ENCODE measurements at places on chromosomes 7 and 10.
A peak's percentile ranks its signal among the peaks of the same experiment; 100 is the strongest.

GRCh38 chr7:55026086-55026790, 7.4 kb downstream of the EGFR start:
- peak; percentile 75 for DNase-seq

DNA sequence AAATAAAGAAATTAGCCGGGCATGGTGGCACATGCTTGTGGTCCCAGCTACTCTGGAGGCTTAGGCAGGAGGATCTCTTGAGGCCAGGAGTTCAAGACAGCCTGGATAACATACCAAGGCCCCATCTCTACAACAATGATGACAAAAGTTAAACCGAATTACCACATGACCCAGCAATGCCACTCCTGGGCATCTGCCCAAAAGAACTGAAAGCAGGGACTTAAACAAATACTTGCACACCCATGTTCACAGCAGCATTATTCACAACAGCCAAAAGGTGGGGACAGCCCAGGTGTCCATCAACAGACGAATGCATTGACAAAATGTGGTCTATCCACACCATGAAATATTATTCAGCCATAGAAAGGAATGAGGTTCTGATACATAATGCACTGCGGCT, 83.9 kb downstream of the HIP1 start:
- DNase-seq: no peak

- DNase-seq: no peak
Observed at GRCh38 chr7:132368246-132368900, 207.9 kb downstream of the PLXNA4 start.

GRCh38 chr7:57868771-57869483, 418.9 kb downstream of the ZNF716 start:
- no peak for DNase-seq

GRCh38 chr10:49172061-49172776, 16.0 kb downstream of the TMEM273 start:
- DNase-seq: no peak

DNA sequence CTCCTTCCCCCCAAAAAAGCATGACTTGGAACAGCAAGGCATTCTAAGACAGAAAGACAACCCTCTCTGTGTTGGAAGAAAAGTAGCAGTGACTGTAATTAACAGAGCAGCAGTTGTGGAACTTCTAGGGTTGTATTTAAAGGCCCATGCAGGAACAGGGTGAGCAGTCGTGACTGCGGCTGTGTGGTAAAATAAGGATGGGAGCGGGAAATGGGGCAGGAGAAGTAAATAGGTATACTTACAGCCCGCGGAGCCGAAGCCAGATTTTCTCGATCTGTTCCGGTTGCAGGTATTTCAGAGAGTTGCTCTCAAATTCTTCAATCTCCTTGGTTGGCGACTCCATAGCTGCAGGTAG, 179 bp downstream of the PDE1C start:
- DNase-seq: no peak

- peak; percentile 34 for DNase-seq
Observed at GRCh38 chr10:71216751-71217265, 4.4 kb downstream of the UNC5B start.

- DNase-seq: no peak
Observed at GRCh38 chr7:17140406-17140805, 158.0 kb upstream of the AHR start.

DNA sequence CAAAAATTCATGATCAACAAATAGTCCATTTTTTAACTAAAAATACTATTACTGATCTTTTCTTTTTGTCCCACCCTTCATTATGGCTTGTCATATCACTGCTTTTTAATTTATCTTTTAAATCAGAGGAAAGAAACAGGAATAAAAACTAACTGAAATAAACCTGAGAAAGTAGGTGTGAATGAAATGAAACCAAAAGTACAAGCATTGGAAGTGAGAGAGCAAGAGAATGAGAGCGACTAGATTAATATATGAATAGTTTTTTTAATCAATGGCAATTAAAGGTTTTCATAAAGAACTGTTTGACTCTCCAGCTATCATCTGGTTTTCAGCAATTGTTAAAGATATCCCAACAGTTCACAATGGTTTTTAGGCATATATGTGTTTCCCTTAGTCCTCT, 137.8 kb downstream of the SPAG6 start:
- no peak for DNase-seq

GRCh38 chr7:159158125-159158887, 13.6 kb upstream of the VIPR2 start:
- DNase-seq: no peak

DNA sequence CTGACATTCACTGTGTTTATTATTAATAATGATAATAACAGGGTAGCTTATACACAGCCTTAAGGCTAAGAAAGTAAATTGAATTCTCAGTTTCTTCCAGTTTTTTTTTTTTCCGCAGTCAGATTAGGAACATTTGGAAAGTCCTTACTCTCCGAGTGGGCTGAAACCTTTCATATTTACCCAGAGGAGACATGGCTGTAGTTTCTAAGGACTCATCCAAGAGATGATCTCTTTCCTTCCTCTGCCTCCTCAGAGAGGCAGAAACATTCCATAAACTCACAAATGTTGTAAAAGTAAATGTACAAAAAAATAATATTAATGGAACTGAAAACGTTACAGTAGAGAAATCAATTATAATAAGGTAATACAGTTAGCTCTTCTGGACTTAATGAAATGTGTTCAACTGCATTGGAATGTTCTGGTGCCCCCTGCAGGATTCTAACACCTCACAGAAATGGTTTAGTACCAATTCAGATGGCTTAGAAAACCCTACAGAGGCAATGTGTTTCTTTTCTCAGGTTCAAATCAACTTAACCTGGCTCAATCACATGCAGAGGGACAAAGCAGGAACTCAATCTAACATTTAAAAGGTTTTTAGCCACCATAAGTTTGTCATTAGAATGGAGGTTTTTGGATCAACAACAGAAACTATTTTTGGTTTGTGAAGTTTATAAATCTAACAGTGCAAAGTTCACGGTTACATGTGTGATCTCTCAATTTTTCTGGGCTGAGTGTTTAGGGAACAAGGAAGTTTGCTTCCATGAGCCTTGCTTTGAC, 71.7 kb downstream of the ICA1 start:
- DNase-seq: peak; percentile 47

GRCh38 chr10:25177754-25178135, 2.9 kb downstream of the GPR158 start:
- no peak for DNase-seq

GRCh38 chr10:26781797-26782196, 79.0 kb downstream of the ABI1 start:
- peak; percentile 33 for DNase-seq

- DNase-seq: no peak
Observed at GRCh38 chr10:26384600-26384999, 53.5 kb upstream of the APBB1IP start.

DNA sequence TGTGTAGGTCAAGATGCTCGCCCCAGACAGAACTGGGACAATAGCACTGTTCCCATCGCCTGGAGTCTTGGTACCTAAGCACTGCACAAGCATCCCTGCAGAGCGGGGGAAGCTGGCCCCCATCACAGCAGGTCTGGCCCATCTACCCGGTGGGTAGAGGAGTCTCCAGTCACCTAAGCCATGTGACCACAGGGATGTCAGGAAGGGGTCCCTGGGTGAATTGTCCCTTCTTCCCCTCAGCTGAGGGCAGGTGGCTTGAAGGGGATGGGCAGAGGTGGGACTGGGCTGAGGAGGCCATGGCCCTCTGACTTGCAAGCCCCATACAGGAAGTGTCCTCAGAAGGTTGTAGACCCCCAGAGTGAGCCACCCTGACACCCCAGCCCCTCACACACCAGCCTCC, 39.7 kb downstream of the FRMPD2 start:
- DNase-seq: no peak

GRCh38 chr10:131833446-131834080, 67.2 kb upstream of the PPP2R2D start:
- DNase-seq: no peak

- DNase-seq: no peak
Observed at GRCh38 chr10:11204351-11204942, 186.8 kb downstream of the CELF2 start.

DNA sequence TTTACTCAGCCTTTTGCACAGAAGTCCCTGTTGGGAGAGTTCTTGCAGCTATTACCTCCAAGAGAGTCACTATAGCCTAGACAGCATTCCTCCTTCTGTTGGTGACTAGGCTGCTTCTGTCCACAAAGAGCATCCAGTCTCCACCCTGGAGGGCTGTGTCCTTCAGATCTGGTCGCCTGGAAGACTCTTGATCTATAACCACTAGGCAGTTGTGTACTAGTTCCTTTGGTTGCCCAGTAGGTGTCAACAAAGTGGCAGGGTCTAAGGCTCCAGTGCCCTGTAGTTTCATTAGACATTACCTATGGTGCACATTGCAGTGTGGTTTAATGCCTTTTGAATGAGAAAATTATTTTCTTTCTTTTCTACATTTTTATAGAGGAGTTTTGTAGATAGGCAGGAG, 11.3 kb upstream of the AKR1C2 start:
- DNase-seq: peak; percentile 30

DNA sequence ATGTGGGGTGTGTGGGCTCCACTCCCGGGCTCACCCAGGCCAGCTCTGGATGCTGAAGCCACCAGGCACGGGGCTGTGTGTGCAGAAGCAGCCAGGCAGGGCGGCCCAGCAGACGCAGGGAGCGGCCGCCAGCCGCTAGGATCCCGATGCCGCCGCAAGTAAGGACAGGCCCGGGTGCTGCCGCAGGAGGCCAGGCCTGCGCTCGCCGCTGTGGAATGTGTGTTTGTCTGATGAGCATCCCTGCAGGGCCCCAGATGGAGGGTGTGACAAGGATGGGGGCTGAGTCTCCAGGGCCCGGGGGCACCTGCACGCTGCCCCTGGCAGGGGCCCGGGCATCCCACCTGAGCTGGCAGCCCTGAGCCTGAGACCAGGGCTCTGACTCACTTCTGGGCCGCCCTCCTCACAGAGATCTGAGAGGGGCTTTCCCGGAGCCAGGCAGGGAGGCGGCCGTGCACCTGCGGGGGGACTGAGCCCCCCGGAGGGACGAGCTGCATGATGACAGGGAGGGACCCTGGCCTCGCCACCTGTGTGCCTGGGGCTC, 101.5 kb downstream of the FOXL3 start:
- no peak for DNase-seq

- no peak for DNase-seq
Observed at GRCh38 chr10:82737549-82737948, 862.6 kb downstream of the NRG3 start.

DNA sequence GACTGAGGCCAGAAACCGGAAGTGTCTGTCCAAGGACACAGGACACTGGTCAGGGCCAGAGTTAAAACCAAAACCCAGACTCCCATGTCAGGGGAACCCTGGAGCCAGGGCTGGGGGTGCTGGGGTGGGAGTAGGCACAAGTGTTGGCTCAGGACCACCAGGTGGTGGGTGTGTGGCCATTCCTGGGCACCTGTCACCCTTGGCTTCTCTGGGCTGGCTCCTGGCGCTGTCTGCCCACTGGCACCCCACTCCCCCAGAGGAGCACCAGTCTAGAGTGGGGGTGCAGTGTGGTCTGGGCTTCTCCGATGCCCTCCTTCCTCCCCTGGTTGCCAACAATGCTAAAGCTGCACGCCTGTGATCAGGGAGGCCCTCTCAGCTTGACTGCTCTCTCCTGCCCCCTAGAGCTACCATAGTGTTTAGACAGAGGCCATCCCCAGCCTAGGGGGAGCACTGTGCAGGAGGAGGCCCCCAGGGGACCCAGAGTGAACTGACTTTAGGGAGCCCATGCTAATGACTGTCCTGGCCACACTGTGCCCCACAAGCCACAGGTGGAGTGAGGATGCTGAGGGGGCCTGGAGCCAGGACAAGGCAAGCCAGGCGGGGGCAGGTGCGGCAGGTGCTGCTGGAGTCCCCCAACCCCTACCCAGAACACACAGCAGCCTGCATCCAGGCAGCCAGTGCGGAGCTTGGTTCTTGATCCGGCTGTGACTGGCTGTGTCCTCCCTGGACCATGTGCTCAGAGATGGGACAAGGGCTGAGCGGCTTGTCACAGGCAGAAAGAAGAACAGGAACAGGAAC, 11.0 kb downstream of the RASGEF1A start:
- no peak for DNase-seq

- DNase-seq: no peak
Observed at GRCh38 chr10:22473044-22473443, 127.7 kb downstream of the SPAG6 start.

- peak; percentile 57 for DNase-seq
Observed at GRCh38 chr7:11458736-11459483, 373.1 kb downstream of the THSD7A start.

DNA sequence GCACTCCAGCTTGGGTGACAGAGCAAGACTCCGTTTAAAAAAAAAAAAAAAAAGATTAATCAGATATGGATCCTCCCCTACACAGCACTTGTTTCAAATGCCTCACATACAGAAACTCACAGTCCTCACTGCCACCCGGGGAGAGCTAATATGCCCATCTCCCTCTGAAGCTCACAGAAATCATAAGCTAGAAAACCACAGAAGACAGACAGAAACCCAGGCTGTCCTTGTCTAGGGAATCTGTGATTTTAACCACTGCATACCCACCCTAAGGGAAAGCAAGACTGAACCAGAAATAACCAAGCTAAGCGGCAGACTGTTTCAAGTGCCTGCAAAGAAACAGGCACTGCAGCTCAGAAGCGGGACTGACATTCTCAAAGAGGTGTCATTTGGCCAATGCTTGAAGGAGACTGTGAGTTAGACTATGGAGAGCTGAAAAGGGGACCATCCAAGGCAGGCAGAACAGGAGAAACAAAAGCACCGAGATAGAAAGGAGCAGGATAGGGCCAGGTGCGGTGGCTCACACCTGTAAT, 37.6 kb downstream of the SLC37A3 start:
- DNase-seq: no peak

- no peak for DNase-seq
Observed at GRCh38 chr10:49090696-49091380, 24.5 kb downstream of the VSTM4 start.

- DNase-seq: no peak
Observed at GRCh38 chr10:51862149-51862548, 162.8 kb upstream of the CSTF2T start.

GRCh38 chr7:35619863-35620262, 75.1 kb downstream of the HERPUD2 start:
- no peak for DNase-seq

GRCh38 chr7:73615886-73616285, 8.4 kb downstream of the MLXIPL start:
- DNase-seq: peak; percentile 26

- DNase-seq: no peak
Observed at GRCh38 chr10:132270721-132271457, 36.9 kb downstream of the STK32C start.

GRCh38 chr7:91843831-91844230, 36.7 kb downstream of the MTERF1 start:
- no peak for DNase-seq

GRCh38 chr7:126411821-126412383, 840.8 kb downstream of the GRM8 start:
- no peak for DNase-seq

DNA sequence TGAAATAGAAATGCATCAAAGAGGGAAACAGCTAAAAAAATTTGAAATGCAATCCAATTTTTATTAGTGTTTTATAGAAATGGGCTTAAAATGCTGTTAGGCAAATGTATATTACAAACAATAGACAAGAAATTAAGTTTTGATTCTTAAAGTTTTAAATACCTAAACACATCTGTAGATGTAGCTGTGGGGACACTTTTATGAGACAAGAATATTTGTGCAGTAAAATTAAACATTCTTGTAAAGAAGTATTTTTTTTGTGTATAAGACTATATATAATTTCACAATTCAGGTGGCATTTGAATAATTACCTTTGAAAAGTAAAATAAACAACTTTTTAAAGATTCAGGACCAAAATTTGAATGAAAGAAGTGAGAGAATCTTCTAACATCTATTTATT, 1015.9 kb downstream of the REEP3 start:
- no peak for DNase-seq
